Hematopoietic multipotent progenitor cell treated with erythropoietin and hydrocortisone succinate and interleukin-3 and kit ligand, for 6 days (in vitro differentiated cells): ENCODE measurements at places on chromosomes 1 and 21.

DNA sequence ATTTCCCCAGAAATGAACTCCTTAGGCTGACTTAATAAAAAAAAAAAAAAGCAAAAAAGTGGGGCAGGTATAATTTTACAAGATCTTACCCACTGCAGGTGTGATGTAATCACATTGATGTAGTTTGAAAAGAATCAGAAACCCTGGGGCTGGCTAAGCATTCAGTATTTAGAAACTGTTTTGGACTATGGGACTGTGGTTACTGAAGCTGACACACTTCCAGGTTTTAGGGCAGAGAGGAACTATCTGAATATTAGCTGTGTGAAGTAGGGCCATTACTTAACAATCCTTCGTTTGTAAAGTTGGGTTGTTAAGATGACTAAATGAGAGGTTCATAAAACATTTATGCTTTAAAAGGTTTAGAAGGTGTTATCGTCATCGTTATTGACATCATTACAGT, 165.3 kb downstream of the FASLG start:
- peak; percentile 27 for DNase-seq

- peak; percentile 67 for DNase-seq
These were observed at the start of gene S100A2 for GRCh38 chr1:153565529-153566374. TSS of gene S100A2 (minus strand) at chr1:153565844. CDS start at chr1:153563877, 1,967 bp downstream.

- DNase-seq, result no peak
These were observed 8.3 kb downstream of the PTPRF start for GRCh38 chr1:43538969-43539368.

GRCh38 chr1:184757406-184757805, 2.7 kb upstream of the EDEM3 start:
- DNase-seq, result no peak

- no peak for DNase-seq
These were observed 801 bp downstream of the MX1 start for GRCh38 chr21:41426676-41427404.

DNA sequence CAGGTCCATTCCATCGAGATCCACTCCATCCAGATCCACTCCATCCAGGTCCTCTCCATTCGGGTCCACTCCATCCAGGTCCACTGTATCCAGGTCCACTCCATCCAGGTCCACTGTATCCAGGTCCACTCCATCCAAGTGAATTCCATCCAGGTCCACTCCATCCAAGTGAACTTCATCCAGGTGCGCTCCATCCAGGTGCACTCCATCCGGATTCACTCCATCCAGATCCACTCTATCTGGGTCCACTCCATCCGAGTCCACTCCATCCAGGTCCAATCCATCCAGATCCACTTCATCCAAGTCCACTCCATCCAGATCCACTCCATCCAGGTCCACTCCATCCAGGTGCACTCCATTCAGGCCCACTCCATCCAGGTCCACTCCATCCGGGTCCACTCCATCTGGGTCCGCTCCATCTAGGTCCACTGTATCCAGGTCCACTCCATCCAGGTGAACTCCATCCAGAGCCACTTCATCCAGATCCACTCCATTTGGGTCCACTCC, 157.4 kb downstream of the HUNK start:
- no peak for DNase-seq

DNA sequence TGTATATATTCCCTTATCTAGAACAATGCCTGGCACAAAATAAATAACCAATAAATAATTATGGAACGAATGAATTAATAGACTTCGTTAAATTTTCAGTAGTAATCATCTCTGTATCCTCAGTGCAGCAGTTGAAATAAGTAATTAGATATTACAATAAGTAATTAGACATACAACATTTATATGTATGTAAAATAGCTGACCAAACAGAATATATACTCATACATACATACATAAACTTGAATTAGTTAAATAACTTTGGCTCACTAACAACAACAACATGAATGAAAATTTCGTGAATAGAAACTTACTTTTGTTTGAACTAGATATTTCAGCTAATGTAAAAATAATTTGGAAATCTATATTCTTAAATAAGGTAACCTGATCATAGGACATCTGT, 14.6 kb upstream of the PTBP2 start:
- DNase-seq, result no peak

DNA sequence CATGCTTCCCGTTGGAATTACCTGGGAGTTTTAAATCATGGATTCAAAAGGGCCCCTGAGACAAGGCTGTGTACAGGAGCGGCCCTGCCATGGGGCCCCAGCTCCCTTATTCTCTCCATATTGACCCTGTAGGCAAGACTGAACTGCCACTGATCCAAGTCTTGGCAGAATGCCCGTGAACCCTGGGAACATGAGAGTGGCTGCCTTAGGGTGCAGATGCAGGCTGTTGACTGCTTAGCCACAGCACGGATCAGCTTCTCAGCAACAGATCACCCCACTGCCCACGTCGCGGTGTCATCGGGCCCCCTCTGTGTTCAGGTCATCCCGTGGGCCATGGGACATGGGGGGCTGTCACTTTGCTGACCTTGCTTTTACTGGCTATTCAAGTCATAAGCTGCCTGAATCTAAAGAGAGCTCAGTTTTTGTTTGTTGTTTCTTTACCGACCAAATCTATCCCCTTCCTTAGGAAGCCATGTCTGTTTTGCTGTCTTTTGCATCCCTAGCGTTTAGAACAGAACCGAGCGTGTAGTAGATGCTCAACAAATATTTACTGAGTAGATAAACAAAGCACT, 83.4 kb downstream of the MATN1 start:
- no peak for DNase-seq

DNA sequence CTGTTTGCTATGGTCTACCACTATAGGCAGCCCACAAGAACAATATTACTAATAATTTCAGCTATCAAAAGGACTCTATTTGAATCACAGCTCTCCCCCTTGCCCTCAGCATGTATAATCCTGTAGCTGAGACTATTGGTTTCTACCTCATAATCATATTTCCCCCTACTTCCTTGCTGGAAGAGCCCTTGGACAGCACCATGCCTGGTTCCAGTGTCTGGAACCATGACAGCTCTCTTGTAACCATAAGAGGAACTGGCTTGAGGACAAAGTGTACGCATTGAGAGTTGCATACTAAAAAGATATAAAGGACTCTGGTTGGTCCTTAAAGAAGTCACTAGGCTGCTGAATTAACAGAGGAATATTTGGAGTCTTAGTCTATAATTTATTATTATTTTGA, 110.7 kb upstream of the ZRANB2 start:
- no peak for DNase-seq

DNA sequence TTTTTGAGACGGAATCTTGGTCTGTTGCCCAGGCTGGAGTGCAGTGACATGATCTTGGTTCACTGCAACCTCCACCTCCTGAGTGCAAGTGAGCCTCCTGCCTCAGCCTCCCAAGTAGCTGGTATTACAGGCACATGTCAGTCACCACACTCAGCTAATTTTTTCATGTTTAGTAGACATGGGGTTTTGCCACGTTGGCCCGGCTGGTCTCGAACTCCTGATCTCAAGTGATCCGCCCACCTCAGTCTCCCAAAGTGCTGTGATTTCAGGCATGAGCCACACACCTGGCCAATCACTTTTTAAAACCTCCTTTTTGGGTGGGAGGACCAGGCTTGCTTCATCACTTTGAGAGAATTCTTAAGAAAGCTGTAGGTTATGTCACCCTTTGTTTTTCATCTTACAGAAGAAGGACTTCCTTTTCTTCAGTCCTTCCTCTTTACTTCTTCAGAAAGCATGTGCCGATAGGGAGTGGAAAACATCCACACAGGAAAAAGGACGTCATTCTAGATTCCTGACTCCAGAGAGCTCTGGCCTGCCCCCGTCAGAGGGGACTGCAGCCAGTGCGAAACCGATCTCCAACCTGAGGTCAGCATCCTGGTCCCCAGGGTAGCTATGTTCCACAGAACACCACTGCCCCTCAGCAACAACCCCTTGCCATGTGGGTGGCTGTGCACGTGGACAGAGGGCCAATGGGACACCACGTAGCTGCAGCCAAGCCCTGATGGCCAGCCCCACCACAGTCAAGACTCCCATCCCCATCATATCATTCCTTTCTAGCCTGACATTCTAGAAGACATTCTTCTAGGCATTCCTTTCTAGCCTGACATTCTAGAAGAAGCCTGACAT, 21.9 kb downstream of the NCF2 start:
- DNase-seq, result peak; percentile 33

DNA sequence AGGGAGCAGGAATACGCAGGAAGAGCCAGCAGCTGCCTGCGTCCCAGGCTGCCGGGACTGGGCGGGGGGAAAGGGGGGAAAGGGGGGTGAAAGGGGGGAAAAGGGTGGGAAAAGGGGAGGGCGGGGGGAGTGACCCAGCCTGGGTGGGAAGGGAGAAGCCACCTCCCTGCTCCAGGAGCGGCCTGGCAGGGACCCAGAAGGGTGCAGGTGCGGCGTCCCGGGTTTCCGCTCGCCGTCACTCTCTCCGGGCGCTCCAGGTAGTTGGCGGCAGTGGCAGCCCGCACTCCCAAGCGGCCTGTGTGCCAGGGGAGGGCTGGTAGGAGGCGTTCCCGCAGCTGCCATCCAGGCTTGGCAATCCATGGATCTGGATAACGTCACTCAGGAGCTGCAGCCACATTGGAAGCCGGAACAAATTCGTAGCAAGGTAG, 141.0 kb upstream of the NGF start:
- DNase-seq, result no peak

GRCh38 chr1:244821134-244821533, 14.3 kb upstream of the COX20 start:
- DNase-seq, result no peak

GRCh38 chr21:38675182-38675824, 130.4 kb upstream of the ETS2 start:
- no peak for DNase-seq

- no peak for DNase-seq
These were observed 340.0 kb downstream of the PTBP2 start for GRCh38 chr1:97061604-97062003.

GRCh38 chr1:88371436-88372023, 312.5 kb upstream of the PKN2 start:
- DNase-seq, result no peak

GRCh38 chr1:2049718-2050431, at the start of gene PRKCZ:
TSS of gene PRKCZ (plus strand) at chr1:2050411. CDS start at chr1:2050631, 220 bp downstream.
- peak; percentile 61 for DNase-seq

GRCh38 chr1:47883963-47884362, 113.2 kb downstream of the TRABD2B start:
- no peak for DNase-seq

DNA sequence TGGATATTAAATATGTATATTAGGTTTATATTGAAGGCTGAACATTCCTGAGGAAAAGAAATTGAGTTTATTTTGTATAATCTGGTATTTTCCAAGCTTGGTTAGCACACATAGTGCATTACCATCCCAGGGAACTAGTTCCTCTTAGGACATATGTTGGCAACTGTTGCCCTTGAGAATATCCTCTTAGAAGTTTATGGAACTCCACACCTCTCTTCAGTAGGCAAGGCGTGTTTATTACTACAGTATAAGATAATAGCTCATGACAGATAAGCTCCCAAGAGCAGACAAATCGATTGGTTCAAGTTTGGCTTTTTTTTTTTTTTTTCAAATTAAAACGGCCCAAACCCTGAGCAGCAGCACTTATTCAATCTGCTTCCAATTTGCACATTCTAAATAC, 59.8 kb upstream of the SIPA1L2 start:
- DNase-seq, result no peak

GRCh38 chr1:46001081-46001785, 131.2 kb downstream of the PIK3R3 start:
- DNase-seq, result peak; percentile 11

DNA sequence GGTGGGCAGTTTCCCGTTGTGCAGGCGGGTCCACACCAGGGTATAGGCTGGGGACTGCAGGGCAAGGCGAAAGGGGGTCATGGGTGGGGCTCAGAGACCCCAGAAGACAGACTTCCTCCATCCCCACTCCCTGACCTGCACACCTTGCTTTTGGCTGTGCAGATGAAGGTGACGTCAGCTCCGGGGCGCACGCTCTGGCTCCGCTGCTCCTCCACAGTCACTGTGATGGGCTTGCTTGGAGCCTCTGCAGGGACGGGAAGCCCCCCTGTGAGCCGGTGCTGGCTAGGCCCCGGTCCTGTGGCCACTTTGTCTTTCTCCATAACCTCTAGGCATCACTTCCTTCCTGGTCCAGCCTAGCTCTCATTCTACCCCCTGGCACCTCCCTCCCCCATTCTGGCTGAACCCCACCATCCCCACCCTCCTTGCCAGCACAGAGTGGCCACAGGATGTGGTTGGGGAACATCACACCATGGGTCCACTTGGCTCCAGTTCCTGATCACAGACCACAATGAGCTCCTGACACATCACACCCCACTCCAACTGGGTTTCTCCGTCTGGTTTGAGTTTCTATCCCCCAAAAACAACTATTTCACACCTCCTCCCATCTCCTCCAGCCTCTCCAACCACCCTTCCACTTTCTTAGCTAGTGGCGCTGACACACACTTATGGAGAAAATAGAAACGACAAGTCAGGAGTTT, 45.2 kb downstream of the LDLRAD2 start:
- peak; percentile 43 for DNase-seq

- DNase-seq, result no peak
These were observed 22.0 kb upstream of the DISP3 start for GRCh38 chr1:11456965-11457364.

DNA sequence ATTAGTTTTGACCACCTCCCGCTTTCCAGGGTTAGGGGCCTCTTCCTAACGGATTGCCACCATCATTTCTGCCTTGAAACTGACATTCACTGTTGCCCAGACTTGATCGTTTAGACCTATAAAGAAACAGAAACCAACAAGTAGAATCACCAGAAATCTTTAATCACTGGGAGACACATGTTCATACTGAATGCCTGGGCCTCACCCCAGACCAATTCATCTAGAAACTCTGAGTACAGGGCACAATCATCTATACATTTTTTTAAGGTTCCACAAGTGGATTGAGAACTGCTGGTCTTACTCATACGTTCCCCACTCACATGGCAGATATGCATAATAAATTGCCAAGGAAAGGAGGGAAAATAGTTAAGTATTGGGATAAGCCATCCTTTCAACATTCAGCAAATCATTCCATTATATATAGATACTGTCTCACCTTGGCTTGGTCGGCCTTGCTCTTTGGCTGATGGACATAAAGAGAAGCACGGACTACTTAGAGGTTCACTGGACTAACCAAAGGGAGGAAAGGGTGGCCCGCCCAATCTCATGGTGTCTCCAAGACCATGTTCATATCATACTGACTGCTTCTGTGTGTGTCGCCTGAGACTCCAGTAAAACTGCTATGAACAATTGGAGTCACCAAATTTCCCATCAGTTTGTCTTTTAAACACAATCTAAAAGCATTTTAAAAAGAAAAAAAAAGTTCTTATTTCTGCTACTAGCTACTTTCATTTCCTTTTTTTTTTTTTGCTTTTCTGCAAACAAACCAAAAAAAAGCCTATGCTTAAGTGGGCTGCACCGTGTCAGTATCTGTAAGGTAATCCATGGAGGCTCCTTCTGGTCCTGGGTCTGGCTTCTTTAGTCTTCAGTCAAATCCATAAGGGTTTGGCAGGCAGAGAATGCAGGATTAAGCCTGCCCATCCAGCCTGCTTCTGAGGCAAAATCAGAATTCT, 9.4 kb upstream of the TARBP1 start:
- peak; percentile 80 for DNase-seq

GRCh38 chr21:24179110-24179509, 1428.2 kb downstream of the MRPL39 start:
- no peak for DNase-seq

DNA sequence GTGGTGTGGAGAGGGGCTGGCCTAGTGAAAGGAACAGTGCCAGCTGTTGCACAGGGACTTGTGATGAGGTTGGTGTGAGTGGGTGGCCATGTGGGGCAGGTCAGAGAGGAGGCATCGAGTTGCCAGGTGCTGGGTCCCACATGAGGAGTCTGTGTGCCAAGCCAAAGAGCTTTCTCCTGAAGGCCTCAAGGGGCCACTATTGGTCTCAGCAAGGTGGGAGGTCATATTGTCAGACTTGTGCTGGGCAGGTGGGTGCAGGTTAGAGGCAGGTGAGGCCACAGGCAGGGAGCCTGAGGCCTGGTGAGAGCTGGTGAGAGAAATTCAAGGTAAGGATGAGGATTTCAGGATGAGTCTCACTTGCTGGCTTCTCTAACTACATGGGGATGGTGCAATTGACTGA, 256.8 kb downstream of the DISC1 start:
- DNase-seq, result no peak
